ENCODE measurements at places on chromosomes 12 and 14.
A peak's percentile ranks its signal among the peaks of the same experiment; 100 is the strongest.

- DNase-seq: no peak
Observed at GRCh38 chr12:17062267-17063036, 456.5 kb upstream of the LMO3 start.

- DNase-seq: no peak
Observed at GRCh38 chr12:65025136-65025535, 96.0 kb downstream of the WIF1 start.

DNA sequence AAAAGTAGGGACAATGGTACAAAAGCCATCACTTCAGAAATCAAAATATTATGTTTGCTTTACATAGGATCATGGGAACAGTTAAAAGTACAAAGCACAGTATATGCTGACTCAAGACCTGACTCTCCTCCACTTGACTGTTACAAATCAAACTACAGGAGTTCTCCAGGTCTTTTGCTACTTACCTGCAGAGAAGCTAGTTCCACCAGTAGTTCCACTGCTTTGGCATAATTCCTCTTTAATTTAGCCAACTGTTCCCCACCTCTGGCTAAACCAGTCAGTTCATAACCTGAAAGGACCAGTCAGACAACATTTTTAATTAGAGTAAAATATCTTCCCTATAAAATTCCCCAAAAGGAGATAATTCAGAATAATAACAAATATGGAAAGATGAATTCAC is 14.0 kb downstream of the ATP6V1D start:
- DNase-seq: no peak

- no peak for DNase-seq
Observed at GRCh38 chr12:90235642-90236041, 527.0 kb upstream of the ATP2B1 start.

- no peak for DNase-seq
Observed at GRCh38 chr12:132204063-132204792, 60.0 kb downstream of the NOC4L start.

DNA sequence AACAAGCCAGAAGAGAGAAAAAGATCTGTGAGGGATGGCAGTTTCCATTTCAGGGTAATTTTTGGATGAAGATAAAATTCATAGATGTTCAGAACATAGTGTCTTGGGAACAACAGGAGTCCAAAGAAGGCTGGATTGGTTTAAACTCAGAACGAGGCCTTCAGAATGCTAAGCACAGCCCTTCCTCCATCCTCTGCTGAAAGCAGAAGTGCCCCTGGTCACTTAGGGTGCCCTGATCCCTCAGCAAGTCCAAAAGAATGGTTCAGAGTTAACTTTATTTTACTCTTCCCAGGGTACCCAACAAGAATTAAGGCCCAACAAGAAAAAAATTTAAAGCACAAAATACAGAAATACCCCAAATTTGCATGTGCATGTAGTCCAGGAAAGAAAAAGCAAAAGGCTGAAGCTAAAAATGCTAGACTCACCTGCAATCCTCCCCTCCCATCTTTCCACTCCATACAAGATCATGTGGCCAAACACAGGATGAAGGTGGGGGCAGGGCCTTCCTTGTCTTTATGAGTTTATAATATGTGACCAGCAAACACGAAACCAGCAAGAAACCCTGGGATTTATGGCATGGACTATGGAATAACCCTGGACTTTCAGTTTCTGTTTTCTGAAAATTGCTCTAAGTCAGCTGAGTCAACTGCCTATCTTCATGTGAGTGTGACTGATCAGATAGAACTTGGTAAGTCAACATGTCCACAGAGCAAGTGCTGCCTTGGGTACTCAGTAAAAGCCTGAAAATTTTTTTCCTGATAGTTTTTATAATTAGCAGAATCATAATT is 21.2 kb downstream of the MAX start:
- no peak for DNase-seq

DNA sequence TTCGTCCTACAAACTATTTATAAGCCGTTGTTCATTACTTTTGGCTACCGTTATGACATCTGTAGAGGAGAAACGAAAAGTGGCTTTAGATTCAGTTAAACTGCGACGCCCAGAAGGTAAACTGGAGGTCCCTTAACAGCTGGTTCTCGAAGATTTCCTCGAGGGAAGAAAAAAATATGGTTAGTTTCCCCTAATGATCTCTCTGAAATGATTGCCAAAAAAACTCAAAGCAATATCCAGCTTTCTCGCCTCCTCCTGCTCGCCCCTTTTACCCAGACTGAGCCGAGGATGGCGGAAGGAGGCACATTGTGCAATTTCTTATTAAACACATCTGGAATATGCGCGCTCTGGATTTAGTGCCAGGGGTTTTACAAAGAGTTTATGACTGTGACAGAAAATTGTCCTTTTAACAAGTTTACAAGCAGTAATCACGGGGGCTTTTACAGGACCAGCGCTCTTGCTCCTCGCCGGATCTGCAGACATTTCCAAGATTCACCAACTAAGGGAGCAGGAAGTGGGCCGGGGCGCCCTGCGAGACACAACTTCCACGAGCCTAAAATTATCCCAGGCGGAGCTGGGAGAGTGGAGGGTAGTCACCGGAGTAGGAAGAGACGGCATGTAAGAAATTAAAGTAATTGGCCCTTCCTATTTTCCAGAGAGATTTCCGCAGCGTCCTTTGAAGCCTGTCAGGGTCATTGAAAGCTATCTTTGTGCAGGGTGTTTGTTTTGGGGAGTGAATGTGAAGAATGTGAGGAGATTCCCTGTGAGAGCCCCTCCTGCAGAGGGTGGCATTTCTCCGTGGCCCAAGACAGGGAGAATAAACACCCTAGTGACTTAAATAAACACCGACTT is 5.6 kb downstream of the SIX1 start:
- DNase-seq: no peak

DNA sequence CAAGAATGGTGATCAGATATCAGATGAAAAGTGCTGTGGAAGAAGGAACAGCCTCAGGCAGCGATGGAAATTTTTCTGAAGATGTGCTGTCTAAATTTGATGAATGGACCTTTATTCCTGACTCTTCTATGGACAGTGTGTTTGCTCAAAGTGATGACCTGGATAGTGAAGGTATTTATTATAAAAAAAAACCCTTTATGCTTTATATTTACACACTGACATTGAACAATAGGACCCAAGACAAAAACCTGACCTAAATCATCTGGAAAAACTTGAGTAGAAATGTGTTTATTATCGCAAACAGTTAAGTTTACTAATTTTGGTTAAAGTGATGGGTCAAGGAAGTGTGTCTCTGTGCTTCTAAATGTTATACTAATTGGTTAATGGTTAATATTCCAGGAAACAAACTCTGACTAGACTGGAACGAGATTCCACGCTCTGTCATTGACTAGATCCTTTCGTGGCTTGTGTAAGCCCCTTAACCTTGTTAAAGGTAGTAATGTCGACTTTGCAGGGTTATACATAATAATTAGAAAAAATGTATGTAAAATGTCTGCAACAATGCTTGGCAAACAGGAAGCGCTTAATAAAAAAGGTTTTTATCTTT is 62.7 kb downstream of the LRRK2 start:
- DNase-seq: no peak

- no peak for DNase-seq
Observed at GRCh38 chr12:50085615-50086072, 502 bp downstream of the SMARCD1 start.

DNA sequence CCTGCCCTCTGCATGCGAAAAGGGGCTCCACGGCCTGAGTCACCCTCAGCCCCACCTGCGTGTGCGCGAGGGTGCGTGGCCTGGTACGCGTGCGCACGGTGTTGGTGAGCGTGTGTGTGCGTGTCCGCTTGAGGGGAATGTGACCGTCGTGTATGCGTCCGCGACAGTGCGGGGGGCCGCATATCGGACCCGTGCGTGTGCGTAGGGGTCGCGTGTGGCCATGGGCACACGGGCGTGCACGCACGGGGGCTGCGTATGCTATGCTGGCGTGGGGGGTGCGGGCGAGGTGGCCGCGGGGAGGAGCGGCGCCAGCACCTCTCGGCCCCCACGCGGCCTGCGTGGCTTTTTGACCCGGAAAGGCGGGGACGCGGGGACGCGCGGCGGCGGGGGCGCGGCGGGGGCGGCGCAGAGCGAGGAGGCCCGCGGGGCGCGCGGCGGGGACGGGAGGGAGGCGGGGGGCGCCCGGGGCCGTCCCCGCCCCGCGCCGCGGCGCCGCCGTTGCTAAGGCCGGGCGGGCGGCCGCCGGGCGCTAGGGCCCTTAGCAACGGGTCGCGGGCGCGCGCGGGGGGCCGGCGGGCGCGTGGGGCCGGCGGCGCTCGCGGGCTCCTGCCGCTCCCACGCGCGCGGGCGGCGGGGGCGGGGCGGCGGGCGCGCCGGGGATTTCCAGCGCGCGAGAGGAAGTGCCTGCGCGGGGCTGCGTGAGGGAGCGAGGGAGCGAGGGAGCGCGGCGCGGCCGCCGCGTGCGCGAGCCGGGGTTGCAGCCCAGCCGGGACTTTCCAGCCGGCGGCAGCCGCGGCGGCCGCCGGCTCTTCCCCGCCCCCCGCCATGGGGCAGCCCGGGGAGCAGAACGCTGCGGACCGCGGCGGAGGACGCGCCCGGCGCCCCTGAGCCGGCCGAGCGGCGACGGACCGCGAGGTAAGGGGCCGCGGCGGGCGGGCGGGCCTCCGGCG is at the start of gene TRAF3:
Gene TRAF3 (plus strand): TSS at position 689 of the 950 bp plus-strand sequence. CDS start 92,753 bp downstream, outside the sequence.
- no peak for DNase-seq

DNA sequence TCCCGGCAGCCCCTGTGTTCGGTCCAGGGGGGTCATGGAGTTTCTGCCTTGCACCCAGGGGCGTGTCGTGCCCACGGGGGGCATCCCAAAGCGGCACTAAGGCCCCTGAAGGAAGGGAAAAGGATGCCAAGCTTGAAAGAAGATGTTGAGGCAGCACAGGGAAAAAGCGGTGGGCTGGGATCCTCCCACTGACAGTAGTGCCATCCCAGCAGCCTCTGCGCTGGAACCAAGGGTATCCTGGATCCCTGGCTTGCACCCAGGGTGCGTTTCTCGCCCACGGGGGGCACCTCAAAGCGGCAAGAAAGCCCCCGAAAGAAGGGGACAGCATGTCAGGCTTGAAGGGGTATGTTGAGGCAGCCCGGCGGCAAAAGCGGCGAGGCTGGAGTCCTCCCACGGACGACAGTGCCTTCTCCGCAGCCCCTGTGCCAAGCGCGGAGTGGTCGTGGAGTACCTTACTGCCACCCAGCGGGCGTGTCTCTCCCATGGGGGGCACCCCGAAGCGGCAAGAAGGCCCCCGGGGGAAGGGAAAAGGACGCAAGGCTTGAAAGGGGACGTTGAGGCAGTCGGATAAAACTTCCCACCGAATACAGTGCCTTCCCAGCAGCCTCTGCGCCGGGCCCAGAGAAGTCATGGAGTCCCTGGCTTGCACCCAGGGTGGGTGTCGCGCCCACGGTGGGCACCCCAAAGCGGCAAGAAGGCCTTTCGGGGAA is 164.4 kb upstream of the ALG10B start:
- no peak for DNase-seq

- DNase-seq: no peak
Observed at GRCh38 chr14:96203635-96204034, 1.0 kb upstream of the BDKRB2 start.

DNA sequence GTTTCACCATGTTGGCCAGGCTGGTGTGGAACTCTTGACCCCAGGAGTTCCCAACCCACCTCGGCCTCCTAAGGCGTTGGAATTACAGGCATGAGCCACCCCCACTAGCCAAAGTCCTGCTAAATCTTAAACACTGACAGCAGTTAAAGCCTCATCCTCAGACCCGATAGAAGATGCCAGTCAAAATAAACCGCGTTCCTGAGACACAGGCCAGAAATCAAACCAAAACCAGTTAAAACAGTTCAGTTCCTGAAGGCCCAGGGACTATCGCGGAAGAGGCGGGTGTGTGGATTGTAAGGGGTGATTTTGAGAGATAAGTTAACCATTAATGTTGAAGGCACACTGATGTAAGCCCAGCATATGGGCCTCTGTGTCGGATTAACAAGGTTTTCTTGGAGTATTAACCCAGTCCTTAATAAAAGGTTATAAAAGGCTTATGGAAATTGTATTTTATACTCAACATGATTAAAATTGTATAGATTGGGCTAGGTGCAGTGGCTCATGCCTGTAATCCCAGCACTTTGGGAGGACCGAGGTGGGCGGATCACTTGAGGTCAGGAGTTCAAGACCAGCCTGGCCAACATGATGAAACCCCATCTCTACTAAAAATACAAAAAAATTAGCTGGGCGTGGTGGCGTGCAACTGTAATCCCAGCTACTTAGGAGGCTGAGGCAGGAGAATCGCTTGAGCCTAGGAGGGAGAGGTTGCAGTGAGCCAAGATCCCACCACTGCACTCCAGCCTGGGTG is 18.7 kb upstream of the CDCA4 start:
- no peak for DNase-seq

- DNase-seq: no peak
Observed at GRCh38 chr14:55645845-55646832, 66.1 kb downstream of the KTN1 start.

DNA sequence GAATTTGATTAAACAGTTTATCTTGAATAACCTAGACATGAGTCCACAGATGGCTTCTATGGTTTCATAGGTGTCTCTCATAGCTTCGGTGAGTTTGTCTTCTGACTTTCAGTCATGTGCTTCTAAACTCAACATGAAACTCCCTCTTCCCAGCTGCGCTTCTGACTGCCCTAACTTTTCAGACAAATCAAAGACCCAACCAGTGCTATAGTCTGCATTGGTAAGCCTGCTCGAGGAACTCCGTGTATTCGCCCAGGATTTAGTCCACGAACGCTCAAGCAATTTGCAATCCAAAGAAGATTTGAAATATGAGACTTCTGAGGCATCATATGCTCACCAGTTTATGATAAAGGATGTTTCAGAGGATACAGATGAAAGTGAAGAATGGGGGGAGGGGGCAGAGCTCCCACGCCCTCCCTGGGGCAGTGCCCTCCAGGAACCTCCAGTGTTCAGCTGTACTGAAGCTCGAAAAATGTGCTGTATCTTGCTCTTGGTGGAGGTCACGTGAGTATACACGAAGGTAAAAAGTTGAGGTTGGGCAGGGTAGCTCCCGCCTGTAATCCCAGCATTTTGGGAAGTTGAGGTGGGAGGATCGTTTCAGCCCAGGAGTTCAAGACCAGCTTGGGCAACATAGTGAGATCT is 5.2 kb upstream of the RILPL2 start:
- no peak for DNase-seq

GRCh38 chr12:21561158-21561557 is 35.1 kb downstream of the SPX start:
- DNase-seq: no peak

DNA sequence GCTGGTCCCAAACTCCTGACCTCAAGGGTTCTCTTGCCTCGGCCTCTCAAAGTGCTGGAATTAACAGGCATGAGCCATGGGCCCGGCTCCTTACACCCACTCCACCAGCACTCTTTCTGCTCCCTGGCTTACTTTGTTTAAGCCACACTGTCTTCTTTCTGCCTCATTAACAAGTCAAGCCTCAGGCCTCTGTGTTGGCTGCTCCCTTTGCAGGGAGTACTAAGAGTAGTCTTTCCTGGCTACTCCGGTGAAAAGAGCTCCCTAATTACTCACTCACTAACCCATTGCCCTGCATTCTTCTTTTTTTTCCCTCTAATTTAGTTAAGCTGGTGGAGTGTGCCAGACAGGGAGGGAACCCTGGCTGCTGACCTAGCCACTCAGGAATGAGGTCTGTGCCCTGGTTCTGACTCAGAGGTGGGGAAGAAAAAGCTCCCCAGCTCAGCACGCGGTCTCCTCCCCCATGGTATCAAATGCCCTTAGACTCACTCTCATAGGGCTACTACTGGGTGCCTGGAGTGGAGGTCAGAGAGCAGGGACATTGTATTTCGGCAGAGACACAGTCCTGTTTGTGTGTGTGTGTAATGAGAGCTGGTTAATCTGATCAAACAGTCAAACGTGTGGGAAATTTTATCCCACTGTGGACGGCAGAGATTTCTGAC is 19.8 kb downstream of the GALNT6 start:
- peak; percentile 36 for DNase-seq

GRCh38 chr12:15584366-15585041 is 204.7 kb downstream of the EPS8 start:
- DNase-seq: no peak

- no peak for DNase-seq
Observed at GRCh38 chr14:50808053-50808452, 22.9 kb downstream of the NIN start.

All from thoracic aorta (tissue), 2 donors.